Naive thymus-derived CD8-positive, alpha-beta T cell (primary cell): ENCODE measurements at places on chromosomes 6 and 20. TPM values are rescaled to one million over a fixed set of nuclear protein-coding genes. Genes with fewer than 3 reads are reported as not detected.

DNA sequence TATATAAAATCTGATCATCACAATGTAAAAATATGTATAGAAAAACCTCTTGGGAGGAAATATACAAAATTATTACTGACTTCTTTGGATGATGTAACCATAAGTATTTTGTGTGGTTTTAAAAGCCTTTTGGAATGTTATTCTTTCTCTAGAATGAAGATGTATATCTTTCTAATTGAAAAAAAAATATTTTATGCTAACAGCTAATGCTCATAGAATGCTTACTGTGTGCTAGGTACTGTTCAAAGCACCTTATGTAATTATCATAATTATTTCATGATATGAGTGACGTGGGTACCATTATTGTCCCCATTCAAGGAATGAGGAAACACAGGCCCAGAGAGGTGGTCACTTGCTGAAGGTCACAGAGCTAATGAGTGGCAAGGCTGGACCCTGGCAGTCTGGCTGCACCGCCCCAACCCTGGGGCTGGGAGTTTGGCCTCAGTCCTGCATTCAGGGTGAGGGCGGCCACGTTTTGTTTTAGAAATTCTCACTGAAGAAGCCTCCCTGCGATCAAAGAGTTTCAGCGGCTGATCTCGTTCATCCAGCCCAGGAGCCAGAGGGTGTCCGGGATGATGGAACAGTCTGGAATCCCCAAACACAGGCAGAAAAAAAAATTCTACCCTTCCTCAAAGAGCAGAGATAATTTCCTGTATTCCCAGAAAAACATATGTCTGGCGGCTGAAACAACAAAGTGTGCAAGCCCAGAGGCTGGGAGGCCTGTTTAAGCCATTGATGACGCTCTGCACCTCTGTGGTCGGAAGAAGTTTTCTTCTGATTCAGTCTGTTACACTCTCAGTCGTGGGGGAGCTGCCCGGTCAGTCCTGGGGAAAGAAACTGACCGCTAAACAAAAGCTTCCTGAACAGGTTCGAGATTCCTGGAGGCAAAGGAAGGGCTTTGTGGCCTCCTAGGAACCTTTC is 37.3 kb downstream of the TFEB start:
- DNase-seq = no peak

- DNase-seq = no peak
These were observed 6.1 kb downstream of the TRIM10 start for GRCh38 chr6:30154709-30155519.

DNA sequence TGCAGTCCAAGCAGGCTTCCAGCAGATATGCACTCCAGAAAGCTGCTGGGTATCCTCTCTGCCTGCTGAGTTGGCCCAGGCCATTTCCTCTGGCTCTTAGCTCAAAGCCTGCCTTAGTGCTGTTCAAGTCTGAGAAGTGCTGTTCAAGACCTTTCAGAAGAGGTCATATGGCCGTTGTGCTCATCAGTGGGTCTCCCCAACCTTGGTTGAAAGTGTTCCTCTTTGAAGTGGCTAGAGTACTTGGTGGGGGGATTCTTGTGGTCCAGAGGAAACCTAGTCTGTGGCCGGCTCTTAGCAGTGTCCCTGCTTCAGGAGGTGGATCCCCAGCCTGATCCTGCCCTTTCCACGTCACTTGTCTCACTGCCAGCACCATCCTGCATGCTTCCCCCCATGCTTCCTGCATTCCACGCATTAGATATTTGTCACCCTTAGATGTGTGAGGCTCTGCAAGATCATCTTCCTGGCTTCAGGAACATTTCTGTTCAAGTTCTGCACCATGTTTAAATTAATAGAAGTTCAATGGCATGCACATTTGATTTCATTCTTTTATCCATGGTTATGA is 105.0 kb downstream of the FIG4 start:
- DNase-seq = no peak

GRCh38 chr6:148996815-148997214 is 250.0 kb downstream of the UST start:
- DNase-seq = no peak

DNA sequence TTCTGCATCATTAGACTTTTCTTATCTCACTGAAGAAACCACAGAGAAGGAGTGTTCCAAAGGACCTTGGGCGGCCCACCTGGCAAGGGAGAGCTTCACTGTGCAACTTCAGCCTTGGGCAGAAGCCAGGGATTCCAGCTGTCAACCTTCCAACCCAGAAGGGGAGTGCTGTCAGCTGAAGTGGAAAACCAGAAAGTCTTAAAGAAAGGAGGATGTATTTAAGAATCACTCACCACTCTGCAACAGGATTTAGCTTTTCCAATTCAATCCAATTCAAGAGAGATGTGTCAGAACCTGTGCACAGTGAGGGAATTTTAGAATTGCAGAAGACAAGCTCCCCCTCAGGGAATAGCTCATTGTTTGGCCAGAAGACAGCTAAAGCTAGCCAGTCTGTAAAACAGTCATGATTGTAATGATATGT is 553.7 kb downstream of the CD83 start:
- DNase-seq = no peak

DNA sequence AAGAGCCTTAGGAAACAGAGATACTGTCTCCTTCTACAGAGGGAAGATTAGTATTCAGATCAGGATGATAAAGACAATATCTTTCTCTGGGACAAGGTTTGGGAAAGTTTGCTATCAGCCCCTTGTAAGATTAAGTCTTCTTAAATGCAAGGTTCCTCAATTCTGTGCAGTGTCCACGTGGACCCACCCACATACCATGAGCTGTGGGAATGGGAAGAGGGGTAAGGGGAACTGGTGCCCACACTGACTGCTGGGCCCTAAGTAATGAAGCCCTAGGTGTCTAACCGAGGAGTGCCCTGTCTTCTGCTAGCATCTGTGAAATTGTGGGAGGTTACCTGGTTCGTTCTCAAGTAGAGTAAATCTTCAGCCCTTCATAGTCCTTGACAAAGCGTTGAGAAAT is 5.8 kb upstream of the SSTR4 start:
- no peak for DNase-seq

DNA sequence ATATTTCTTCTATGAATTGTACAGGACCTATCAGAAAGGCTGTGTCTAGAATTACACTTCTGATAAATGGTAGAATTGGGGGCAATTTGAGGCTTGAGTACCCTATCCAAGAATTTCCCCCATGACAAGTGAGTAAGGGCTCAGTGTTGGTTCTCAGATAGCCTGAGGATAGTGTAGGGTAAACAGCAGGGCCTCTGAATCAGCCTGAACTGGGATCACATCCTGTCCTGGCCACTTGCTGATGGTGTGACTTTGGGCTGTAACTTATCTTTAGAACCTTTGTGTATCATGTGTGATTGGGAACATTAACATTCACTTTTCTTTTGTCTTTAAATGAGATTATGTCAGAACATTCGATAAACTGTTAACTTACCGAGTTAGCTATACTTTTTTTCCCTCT is 151.0 kb downstream of the CLIC5 start:
- DNase-seq = no peak

The WFDC10B gene
- not detected for polyA plus RNA-seq

The IGF2R gene
- 13.6 TPM for polyA plus RNA-seq

The HAO1 gene
- not detected for polyA plus RNA-seq

The KCNS1 gene
- not detected for polyA plus RNA-seq

The HLA-DRB1 gene
- 127 TPM for polyA plus RNA-seq

The DEFB132 gene
- not detected for polyA plus RNA-seq

The DEFB124 gene
- polyA plus RNA-seq = not detected
